ENCODE measurements at places on chromosomes 7 and 10. TPM values are rescaled to one million over a fixed set of nuclear protein-coding genes. Genes with fewer than 3 reads are reported as not detected.
A peak's percentile ranks its signal among the peaks of the same experiment; 100 is the strongest.

GRCh38 chr7:27123007-27123476 lies 7.5 kb downstream of the HOXA4 start:
- DNase-seq = no peak

DNA sequence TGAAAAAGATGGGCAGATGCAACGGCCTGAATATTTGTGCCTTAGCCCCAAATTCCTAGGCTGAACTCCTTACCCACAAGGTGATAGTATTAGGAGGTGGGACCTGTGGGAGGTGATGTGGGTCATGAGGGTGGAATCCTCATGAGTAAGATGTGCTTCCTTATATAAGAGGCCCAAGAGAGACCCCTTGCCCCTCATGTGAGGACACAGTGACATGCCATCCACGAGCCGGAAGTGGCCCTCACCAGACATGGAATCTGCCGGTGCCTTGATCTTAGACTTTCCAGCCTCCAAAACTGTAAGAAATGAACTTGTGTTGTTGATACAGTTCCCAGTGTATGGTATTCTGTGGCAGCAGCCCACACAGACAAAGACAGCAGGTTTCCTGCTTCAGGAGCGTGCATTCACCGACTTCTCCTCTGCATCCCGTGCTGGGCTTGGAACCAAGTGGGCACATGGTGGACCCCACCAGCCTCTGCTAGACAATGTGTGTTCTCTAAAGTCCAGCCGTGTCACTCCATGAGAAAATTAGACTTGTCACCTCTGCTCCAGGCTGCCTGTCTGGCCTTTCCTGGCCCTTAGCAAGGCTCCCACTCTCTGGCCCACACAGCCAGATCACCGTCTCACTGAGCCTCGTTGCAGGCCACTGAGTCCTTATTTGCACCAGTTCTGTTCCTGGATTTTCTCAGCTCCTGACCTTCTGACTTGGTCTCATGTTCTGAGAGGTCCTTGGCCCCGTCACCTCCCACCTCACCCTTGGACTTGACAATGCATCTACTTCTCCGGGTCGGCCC lies 52.9 kb upstream of the CACUL1 start:
- DNase-seq = no peak

GRCh38 chr7:15686295-15686956 lies at the start of gene MEOX2:
MEOX2 (minus strand) TSS chr7:15686683; CDS start chr7:15686402, 281 bp downstream.
- no peak for DNase-seq

DNA sequence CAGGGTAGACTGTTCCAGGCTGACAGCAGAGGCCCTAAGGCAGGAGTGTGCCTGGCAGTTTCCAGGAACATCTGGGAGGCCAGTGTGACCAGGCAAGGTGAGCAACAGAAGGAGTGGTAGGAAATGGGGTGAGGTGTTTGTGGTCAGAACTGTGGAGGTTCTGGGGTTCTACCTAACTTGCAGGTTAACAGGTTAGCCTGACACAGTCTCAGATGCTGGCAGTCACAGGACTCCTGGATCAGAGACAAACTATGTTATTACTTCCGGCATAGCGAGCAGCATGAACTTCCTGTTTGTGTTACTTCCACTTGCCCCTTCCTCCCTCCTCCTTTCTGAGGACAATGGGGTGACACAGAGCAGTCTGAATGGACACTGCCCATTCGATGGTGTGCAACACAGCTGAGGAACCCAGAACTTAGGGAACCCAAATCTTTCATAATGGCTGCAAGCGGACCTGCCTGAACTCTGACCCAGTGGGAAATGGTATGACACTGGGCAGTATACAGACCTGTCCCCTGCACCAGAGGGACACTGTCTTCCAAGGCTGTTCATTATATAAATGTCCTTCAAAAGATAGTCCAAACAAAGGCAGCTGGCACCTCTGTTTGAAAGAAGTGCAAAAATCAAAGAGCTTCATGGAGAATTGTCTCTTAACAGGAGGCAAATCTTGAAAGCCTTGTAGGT lies 3.9 kb upstream of the SAR1A start:
- DNase-seq = no peak

DNA sequence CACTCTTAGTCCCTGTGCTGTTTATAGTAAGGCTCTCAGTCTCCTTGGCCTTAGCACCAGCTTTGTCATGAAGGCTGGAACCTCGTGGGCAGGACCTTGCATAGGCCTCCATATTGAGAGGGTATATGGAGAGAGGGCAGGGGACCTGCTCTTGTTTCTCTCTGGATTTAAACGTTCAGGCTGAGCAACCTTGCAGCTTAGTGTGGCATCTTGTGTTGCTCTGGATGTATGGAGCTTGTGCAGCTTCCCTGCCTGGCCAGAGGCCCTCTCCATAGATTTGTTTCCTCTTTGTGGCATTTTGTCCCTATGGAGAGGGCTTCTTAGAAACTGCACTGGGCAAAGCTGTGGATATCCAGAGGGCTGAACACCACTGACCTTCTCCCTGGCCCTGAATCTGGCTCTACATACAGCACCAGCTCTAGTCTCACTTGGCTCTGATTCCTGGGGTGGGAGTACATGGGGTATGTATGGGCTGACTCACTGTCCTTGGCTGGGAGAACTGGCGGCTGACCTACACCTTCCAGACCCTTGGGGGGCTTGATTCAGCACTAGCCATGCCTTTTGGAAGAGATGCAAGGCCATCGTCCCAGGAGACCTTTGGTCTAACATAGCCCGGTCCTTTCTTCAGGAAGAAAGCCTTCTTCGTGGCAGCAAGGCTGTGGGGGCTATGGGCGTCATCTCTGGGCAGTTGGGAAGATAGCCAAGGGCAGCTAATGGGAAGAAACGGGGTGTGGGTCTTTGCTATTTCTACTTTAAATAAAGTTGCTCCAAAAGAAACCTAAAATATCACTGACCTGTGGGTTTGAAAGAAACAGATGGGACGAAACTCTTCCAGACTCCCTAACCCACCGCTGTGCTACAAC lies 30.5 kb downstream of the ITPRIP start:
- DNase-seq = no peak

DNA sequence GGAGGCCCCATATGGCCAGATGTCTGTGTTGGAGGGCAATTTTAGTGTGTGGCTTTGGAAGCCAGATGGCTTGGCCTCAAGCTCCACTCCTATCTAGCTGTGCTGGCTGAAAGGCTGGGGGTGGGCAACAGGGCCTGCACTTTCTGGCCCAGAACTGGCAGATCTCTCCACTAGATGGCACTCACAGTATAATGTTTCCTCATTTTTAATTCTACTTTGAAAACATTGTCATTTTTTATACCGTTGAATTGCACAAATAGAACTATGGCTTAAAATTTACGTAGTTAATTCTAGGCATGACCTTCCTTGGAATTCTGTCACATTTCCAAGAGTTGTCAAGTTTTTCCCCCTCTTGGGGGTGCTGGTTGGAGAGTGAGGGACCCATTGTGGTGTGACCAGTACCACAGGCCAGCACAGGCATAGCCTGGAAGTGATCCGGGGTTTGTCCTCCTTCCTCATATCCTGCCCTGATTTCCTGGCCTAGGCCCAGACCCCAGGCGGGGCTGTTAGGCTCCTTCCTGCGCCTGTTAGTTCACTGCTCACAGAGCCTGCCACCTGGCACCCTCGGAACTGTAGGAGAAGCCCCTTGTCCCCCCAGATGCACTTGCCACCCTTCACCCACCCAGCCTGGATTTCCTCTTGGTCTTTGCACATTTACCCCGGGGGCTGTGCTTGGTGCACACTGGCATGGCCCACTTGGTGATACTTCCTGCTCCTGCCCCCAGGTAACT lies 52.8 kb downstream of the ARHGAP22 start:
- DNase-seq = peak; percentile 36

GRCh38 chr10:15120523-15120922 lies 23.4 kb downstream of the RPP38 start:
- peak; percentile 77 for DNase-seq

DNA sequence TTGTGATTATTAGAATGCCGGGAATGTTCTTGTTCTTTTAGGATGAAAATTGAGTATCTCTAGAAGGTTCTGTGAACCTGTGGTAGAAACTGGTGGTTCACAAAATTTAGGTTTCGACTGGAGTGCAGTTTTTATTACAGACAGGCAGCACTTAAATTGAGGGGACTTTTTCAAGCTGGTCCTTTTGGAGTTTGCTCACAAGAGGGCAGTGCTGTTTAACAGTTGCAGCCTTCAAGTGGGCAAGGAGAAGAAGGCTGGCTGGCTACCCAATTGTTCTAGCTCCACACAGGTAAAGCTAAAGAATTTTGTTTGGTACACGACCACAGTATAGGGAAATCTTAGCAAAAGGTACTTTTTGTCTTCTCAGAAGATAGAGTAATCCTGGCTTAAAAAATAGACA lies 233.6 kb downstream of the SNX13 start:
- peak; percentile 53 for DNase-seq

DNA sequence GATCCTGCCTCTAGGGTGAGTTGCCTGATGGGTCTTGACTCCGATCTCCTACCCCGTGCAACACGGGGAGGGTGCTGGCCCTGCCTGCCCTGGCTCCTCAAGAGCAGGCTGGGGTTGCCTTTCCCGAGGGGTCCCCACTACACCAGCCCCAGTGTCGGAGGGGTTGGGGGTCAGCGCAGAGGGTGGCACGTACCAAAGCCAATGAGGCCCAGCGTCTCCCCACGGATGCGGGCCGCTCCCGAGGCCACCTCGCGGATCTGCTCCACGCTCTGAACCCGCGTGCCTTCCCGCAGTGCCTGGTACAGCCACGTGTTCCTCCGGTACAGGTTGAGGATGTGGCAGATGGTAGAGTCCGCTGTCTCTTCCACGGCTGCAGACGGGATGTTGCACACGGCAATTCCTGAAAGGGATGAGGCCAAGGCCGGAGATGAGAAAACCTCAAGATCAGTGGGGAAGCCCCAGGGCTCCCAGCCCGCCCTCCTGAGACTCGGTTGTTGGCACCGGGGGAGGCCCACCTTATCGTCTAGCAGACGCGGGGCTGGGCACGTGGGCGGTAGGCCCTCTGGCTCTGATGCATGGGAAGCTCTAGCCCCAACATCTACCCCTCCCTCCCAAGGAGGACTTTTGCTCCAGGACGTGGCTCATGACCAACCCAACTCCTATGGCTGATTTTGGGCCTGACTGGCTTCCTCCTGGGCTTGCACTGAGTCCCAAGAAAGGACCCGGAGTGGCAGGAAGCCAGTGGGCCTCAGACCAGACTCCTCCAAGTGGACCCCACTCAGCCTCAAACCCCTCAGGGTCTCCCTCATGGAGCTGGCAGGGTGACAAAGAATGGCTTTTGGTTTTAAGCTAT lies 56.1 kb downstream of the ZRANB1 start:
- no peak for DNase-seq

DNA sequence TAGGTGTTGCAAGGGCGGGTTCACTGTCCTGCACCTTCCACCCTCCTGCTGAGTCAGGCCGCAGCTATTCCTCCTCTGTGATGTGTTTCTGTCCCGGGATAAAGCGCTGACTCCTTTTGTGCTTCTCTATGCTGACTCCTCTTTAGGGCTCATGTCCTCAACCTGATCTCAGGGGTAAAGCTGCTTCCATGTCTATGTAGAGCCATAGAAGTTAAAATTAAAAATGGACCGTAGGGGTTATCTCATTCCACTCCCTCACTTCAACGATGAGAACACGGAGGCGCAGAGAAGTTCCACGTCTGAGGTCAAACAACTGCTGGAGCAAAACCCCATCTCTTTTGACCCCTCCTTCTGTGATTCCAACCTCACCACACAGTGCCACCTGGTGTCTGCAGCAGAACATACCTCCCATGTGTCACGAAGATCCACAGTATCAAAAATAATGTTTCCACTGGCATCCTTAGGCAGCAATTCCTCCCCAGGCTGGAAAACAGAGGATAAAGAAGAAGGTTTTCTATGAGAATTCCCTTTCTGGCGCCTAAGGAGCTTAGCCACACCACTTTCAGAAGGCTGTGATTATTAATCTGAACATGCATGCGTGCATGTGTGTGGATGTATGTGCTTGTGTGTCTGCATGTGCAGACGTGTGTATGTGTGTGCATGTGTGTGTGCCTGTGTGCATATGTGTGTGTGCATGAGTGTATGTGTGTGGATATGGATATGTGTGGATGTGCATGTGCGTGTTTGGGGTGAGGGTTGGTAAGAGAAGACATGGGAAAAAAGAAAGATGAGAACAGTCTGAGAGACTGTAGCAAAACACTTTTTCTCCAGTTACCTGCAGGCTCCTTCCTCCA lies 81.2 kb upstream of the UCN3 start:
- DNase-seq = peak; percentile 28

GRCh38 chr7:119545118-119545517 lies 727.9 kb upstream of the KCND2 start:
- no peak for DNase-seq

DNA sequence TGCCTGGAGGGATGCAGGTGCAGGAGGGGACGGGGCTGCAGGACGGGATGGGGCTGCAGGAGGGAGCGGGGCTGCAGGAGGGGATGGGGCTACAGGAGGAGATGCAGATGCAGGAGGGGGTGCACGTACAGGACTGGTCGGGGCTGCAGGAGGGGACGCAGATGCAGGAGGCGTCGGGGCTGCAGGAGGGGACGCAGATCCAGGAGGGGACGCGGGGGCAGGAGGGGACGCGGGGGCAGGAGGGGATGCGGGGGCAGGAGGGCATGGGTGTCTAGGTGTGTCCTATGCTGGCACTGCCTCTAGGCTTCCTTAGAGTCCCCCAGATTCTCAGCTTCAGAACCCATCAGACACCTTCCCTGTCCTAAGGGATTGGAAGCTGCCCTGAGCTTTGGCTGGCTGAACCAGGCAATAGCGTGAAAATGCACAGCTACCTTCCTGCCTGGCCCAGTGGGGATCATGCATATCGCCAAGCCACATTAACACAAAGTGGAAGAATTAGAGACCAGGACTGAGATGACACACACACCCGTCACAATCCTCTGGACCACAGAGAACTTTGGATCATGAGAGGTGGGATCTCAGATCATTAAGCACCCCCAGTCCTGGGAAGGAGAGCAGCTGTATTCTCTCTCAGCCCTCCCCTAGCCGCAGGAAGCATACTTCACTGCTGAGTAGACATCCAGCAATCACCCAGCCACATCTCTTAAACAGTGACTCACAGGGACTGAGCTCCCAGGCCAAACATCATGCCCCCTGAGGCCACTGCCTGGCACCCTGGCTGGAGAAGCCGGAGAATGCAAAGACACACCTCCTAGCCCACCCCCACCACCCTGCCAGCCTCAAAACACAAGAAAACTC lies 67.3 kb downstream of the VWA2 start:
- peak; percentile 94 for DNase-seq

DNA sequence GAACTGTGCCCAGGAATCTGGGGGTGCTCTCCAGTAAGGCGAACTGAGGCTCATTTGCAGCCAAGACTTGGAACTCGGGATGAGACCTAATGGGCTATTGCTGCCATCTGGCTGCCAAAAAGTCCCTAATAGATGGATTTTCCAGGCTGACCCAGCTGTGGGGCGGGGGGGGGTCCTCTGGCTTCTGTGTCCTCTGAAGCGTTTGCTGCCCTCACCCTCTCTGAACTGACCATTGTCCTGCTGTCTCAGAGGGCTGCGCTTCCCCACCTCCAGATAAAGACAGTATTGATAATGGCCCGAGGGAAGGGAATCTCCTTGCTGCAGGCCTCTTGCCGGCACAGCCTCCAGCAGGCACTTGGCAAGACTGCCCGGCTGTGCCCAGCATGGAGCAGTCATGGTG lies 46.6 kb downstream of the CLEC2L start:
- no peak for DNase-seq

CALHM1 gene
- not detected for total RNA-seq

DAGLB gene
- total RNA-seq = 31.5 TPM

WIPF3 gene
- total RNA-seq = not detected

LIPN gene
- total RNA-seq = not detected

OIT3 gene
- total RNA-seq = not detected

PON3 gene
- total RNA-seq = not detected

SLC18A3 gene
- total RNA-seq = not detected

SPAM1 gene
- not detected for total RNA-seq

PDE6C gene
- not detected for total RNA-seq

SPDYE16 gene
- total RNA-seq = not detected
